ENCODE measurements at places on chromosomes 1 and 21. TPM values are rescaled to one million over a fixed set of nuclear protein-coding genes. Genes with fewer than 3 reads are reported as not detected.

FMO4 gene
- 0.49 TPM for total RNA-seq

DDAH1 gene
- total RNA-seq = 0.24 TPM

DISP1 gene
- 0.02 TPM for total RNA-seq

SPATA1 gene
- total RNA-seq = 2.2 TPM

AIM2 gene
- total RNA-seq = 0.22 TPM

KAZN gene
- 21.6 TPM for total RNA-seq

NCAM2 gene
- total RNA-seq = 54.5 TPM

PRRX1 gene
- total RNA-seq = not detected

MOV10 gene
- 93.9 TPM for total RNA-seq

GSTM1 gene
- total RNA-seq = not detected

MIXL1 gene
- total RNA-seq = not detected

SH2D2A gene
- total RNA-seq = 33.6 TPM

DNM3 gene
- 0.16 TPM for total RNA-seq

ZSCAN20 gene
- 2.5 TPM for total RNA-seq

EVA1C gene
- not detected for total RNA-seq

NUF2 gene
- total RNA-seq = 42.5 TPM

AMY1A gene
- not detected for total RNA-seq

GOLT1A gene
- not detected for total RNA-seq

RHCE gene
- total RNA-seq = 12.6 TPM

CCDC185 gene
- total RNA-seq = not detected

NKAIN1 gene
- not detected for total RNA-seq

LCE1A gene
- total RNA-seq = not detected

NR1I3 gene
- total RNA-seq = not detected

LEPR gene
- total RNA-seq = 43.6 TPM

NES gene
- 5.5 TPM for total RNA-seq

TMEM52 gene
- total RNA-seq = 21.5 TPM

S100A7 gene
- total RNA-seq = not detected

CFAP107 gene
- not detected for total RNA-seq

LPAR3 gene
- total RNA-seq = 0.11 TPM

HTR6 gene
- not detected for total RNA-seq

ROR1 gene
- 0.07 TPM for total RNA-seq

BTBD8 gene
- total RNA-seq = 1.5 TPM

CAMK1G gene
- not detected for total RNA-seq

KANK4 gene
- not detected for total RNA-seq

LRRC47 gene
- 68.5 TPM for total RNA-seq

PATJ gene
- total RNA-seq = 0.47 TPM

CFAP141 gene
- not detected for total RNA-seq

PRAMEF8 gene
- not detected for total RNA-seq

STX12 gene
- total RNA-seq = 23.1 TPM

PDPN gene
- total RNA-seq = 0.11 TPM

NIPAL3 gene
- 26.0 TPM for total RNA-seq

RGS8 gene
- not detected for total RNA-seq

FCRL1 gene
- not detected for total RNA-seq

DMRTA2 gene
- total RNA-seq = not detected

VANGL2 gene
- total RNA-seq = 3.4 TPM

RALGPS2 gene
- total RNA-seq = 3.4 TPM

SPOCD1 gene
- 0.22 TPM for total RNA-seq

DNASE2B gene
- total RNA-seq = not detected

F5 gene
- total RNA-seq = 0.13 TPM

S100A7A gene
- not detected for total RNA-seq

Measured in K562 (cell line).